ENCODE measurements at places on chromosomes 6 and 20.
A peak's percentile ranks its signal among the peaks of the same experiment; 100 is the strongest.

DNA sequence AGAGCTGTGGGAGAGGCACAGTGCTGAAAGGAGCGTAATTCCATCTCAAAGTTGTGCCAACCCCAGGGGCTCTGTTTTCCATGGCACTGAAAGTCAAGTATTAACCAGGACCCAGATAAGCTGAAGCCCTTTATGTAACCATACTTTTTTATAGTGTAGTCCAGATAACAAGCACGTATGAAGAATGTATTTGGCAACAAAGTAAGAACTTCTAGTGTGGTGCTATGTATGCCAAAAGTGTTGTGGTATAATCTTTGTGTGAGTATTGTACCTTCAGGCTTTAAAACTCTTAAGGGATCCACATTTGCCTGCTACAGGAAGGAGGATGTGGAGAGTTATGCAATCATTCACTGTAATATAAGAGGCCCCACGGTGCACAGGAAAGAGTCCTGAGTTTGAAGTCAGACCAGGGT, 129.4 kb downstream of the IBTK start:
- no peak for DNase-seq
- no peaks in the 10 kb centered on the region for H3K4me1 ChIP-seq
- no peaks in the 10 kb centered on the region for H3K36me3 ChIP-seq
- H3K27ac ChIP-seq = no peak overlapping the region

GRCh38 chr6:22025468-22026163, 271.2 kb downstream of the PRL start:
- no peak for DNase-seq
- H3K27ac ChIP-seq = no peak overlapping the region
- H3K4me3 ChIP-seq = no peak overlapping the region
- H3K27me3 ChIP-seq = no peaks in the 10 kb centered on the region

DNA sequence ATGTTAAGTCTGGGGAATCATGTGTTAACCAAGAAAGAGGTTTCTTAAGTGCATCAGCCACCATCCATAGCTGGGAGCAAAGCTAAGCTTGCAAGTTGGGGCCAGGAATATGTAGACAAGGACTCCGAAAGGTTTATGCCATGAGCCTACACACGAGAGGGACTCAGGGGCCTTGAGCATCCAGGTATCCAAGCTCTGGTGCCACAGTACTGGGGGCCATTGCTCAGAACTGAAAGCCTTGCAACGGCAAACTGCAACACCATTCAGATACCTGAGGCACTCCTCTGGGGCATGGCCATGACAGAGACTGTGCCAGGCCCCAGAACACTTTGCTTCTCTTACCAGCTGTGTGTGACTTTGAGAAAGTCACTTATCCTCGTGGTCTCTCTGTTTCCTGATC, 27.6 kb downstream of the PRND start:
- H3K27ac ChIP-seq = no peak overlapping the region
- no peaks in the 10 kb centered on the region for H3K27me3 ChIP-seq
- DNase-seq = no peak
- no peak overlapping the region for H3K4me3 ChIP-seq
- H3K4me1 ChIP-seq = no peaks in the 10 kb centered on the region

GRCh38 chr6:105545947-105546731, 143.3 kb upstream of the PREP start:
- no peak overlapping the region for H3K27ac ChIP-seq
- H3K36me3 ChIP-seq = no peaks in the 10 kb centered on the region
- H3K27me3 ChIP-seq = no peaks in the 10 kb centered on the region
- DNase-seq = no peak
- no peak overlapping the region for H3K4me3 ChIP-seq

DNA sequence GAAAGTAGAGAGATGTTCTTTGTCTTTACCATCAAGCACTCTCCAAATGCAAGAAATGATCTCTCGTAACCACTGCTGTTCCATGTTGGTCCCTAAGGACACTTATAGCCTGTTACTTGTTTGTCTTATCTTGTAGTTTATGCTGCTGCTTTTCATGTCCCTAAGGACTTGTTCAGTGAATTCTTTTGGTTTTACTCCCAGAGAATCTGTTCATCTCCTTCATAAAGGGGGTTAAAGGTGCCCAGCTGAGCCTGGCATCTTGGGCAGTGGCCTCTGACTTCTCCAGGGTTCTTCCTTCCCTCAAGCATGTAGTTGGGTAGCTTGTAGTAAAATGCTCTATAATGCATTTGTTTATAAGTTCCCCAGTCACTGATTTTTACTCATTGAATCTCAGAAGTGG, 864 bp upstream of the PKIG start:
- no peaks in the 10 kb centered on the region for H3K27me3 ChIP-seq
- no peaks in the 10 kb centered on the region for H3K4me1 ChIP-seq
- H3K36me3 ChIP-seq = no peaks in the 10 kb centered on the region
- DNase-seq = no peak
- no peak overlapping the region for H3K27ac ChIP-seq

GRCh38 chr20:53839423-53840176, 230.8 kb downstream of the BCAS1 start:
- H3K4me3 ChIP-seq = no peak overlapping the region
- H3K36me3 ChIP-seq = no peaks in the 10 kb centered on the region
- H3K27ac ChIP-seq = peak overlapping the region; percentile 44
- peak; percentile 70 for DNase-seq

GRCh38 chr6:148776321-148777308, 29.8 kb downstream of the UST start:
- no peak overlapping the region for H3K4me3 ChIP-seq
- H3K27ac ChIP-seq = no peak overlapping the region

DNA sequence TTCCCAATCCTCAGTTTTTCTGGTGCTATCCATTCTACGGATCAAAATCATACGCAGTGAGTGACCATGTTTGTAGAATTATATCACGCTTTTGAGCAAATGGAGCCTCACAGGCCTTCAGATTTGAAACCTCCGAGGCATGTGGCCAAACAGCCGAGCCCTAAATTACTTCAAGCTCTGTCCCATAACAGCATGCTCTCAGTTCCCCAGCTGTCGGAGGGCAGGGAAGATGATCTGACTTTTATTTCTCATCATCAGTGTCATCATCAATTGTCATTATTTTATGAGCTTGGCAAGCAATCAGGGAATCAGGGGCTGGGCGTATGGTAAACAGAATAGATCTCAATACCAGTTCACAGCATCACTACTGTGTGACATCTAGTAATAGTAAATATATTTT, 73.2 kb downstream of the PSMG4 start:
- no peaks in the 10 kb centered on the region for H3K36me3 ChIP-seq
- no peaks in the 10 kb centered on the region for H3K27me3 ChIP-seq
- H3K27ac ChIP-seq = no peak overlapping the region
- H3K4me1 ChIP-seq = no peaks in the 10 kb centered on the region

GRCh38 chr20:34561661-34562060, 3.1 kb downstream of the MAP1LC3A start:
- H3K4me3 ChIP-seq = no peak overlapping the region
- no peaks in the 10 kb centered on the region for H3K36me3 ChIP-seq
- peaks cover 12% of the 10 kb centered on the region for H3K4me1 ChIP-seq
- no peak overlapping the region for H3K27ac ChIP-seq

- no peak overlapping the region for H3K4me3 ChIP-seq
- H3K36me3 ChIP-seq = no peaks in the 10 kb centered on the region
- no peaks in the 10 kb centered on the region for H3K27me3 ChIP-seq
- DNase-seq = no peak
- H3K4me1 ChIP-seq = no peaks in the 10 kb centered on the region
Observed at GRCh38 chr6:12602342-12602741, 114.2 kb upstream of the PHACTR1 start.

DNA sequence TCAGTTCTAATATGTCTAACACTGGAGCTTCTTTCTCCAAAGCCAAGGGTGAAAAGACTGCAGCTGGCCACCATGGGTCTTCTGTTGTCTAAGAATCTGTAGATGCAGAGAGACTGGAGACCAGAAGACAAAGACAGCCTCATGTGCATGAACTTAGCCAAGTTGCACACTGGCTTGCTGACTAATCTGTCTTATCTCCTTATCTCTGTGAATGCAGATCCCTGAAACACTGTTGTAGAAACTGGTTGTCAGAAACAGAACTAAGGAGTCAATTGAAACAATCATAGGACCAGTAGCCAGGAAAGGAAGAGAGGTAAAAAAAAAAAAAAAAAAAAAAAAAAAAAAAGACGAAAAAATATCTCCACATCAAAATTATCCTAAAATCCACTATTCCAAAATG, 109.7 kb downstream of the BFSP1 start:
- DNase-seq = no peak
- H3K4me3 ChIP-seq = no peak overlapping the region
- H3K36me3 ChIP-seq = no peaks in the 10 kb centered on the region
- no peaks in the 10 kb centered on the region for H3K27me3 ChIP-seq
- no peaks in the 10 kb centered on the region for H3K4me1 ChIP-seq
- H3K27ac ChIP-seq = no peak overlapping the region

DNA sequence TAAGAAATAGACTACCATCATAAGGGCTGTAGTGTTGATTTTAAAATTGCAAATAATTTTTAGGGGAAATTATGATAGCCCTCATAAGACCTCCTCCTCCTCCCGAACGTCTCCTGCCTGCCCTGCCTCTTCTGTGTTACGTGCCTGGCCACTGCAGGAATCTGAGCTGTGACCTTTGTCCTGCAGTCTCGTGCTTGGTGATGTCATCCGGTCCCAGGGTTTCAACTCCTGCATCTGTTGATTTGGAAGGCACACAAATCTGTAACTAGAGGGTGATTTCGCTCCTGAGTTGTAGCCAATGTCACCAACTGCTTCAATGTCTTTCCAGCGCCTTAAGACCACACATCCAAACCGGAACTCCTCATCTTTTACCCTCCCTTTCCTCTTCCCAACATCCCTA, 163.2 kb downstream of the AIG1 start:
- no peak overlapping the region for H3K4me3 ChIP-seq
- no peaks in the 10 kb centered on the region for H3K4me1 ChIP-seq
- no peaks in the 10 kb centered on the region for H3K27me3 ChIP-seq
- H3K27ac ChIP-seq = no peak overlapping the region

DNA sequence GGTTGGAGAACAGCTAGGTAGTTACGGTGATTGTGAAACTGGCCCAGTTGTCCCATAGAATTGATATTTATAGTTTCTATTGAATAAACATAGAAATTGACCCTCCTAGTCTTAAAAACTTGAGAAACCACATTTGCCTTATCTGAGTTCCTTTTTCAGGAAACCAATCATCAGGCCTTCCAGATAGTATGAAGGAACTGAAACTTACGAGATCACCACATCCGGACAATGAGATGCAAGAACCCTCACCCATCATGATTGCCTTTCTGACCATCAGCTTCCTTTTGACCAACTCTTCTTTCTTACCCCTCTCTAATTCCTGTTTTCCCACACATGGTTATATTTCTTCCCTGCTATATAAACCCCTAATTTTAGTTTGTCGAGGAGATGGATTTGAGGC, 21.8 kb downstream of the SLC35F1 start:
- no peaks in the 10 kb centered on the region for H3K27me3 ChIP-seq
- DNase-seq = no peak
- H3K4me1 ChIP-seq = no peaks in the 10 kb centered on the region
- no peaks in the 10 kb centered on the region for H3K36me3 ChIP-seq
- no peak overlapping the region for H3K27ac ChIP-seq

- no peak overlapping the region for H3K4me3 ChIP-seq
- no peak overlapping the region for H3K27ac ChIP-seq
- DNase-seq = no peak
Observed at GRCh38 chr20:19826179-19826914, 68.3 kb downstream of the RIN2 start.

GRCh38 chr20:49892817-49893216, 22.5 kb downstream of the SPATA2 start:
- H3K4me3 ChIP-seq = no peak overlapping the region
- H3K27ac ChIP-seq = no peak overlapping the region
- H3K36me3 ChIP-seq = no peaks in the 10 kb centered on the region
- DNase-seq = no peak

DNA sequence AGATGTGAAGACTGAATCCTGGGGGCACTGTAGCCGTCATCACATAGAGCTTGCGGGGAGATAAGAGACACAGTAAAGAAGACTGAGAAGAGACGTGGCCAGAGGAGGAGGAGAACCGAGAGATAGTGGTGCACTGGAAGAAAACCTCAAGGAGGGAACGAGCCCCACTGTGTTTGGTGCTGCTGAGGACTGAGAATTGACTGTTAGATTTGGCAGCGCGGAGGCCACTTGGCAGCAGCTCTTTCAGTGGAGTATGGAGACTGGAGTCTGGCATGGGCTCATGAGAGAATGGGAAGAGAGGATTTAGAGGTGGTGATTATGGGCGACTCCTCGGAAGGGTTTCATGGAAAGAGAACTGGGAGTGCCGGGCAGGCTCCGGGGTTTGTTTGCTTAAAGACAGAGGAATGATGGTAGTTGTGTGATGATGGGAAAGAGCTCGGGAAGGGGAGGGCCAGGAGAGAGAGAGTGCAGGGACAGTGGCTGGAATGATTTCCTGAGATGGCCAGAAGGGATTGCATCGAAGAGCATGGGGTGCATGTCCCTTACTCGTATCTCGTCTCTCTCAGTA, 18.0 kb downstream of the CDYL start:
- no peaks in the 10 kb centered on the region for H3K27me3 ChIP-seq
- DNase-seq = no peak
- no peak overlapping the region for H3K27ac ChIP-seq
- no peak overlapping the region for H3K4me3 ChIP-seq
- no peaks in the 10 kb centered on the region for H3K36me3 ChIP-seq

- no peak for DNase-seq
- H3K36me3 ChIP-seq = peaks cover 4% of the 10 kb centered on the region
- no peak overlapping the region for H3K27ac ChIP-seq
- no peak overlapping the region for H3K4me3 ChIP-seq
- H3K27me3 ChIP-seq = no peaks in the 10 kb centered on the region
Observed at GRCh38 chr6:161033667-161034066, 42.1 kb downstream of the MAP3K4 start.

DNA sequence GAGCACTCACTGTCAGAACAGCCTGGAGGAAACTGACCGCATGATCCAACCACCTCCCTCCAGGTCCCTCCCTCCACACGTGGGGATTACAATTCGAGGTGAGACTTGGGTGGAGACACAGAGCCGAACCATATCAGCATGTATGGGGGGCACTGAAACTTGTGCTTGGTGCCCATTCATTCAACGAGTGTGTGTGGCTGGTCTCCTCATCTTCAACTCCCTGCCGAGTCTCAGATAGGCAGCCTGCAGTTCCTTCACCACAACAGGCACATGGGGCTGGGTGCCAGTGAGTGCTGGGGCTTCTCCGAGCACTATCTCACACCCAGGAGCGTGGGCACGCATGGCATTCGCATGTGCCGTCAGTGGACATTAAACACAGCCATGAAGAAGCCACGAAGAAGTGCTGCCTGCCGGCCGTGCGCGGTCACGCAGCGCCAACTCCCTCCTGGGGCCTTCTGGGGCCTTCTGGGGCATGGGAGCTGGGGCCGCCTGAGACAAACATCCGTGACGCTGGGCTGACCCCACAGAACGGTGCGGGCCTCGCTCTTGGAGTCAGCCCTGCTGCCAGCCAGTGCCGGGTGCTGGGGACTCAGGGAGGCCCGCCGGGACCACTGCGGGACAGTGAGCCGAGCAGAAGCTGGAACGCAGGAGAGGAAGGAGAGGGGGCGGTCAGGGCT, 714 bp upstream of the RTEL1 start:
- peaks cover 42% of the 10 kb centered on the region for H3K4me1 ChIP-seq
- DNase-seq = no peak
- peak overlapping the region; percentile 97 for H3K4me3 ChIP-seq
- peak overlapping the region; percentile 75 for H3K27ac ChIP-seq

DNA sequence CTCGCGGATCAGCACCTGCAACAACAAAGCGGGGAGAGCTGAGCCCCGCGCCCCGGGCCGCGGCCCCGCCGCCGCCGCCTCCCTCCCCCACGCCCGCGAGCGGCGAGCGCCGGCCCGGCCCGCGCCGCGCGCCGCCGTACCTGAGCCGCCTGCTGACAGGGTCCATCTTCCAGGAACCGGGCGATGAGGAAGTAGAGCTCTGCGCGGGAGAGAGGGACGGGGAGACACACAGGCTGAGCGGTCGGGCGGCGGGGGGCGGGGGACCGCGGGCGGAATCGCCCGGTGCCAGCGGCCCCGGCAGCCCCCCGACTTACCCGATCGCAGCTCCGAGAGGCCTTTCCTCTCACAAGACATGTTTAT, 359 bp downstream of the PHIP start:
- no peak overlapping the region for H3K4me3 ChIP-seq
- DNase-seq = no peak
- no peaks in the 10 kb centered on the region for H3K36me3 ChIP-seq
